ENCODE measurements at places on chromosomes 2 and 18.
A peak's percentile ranks its signal among the peaks of the same experiment; 100 is the strongest.

GRCh38 chr2:181253438-181253837, 203.7 kb upstream of the ITGA4 start:
- DNase-seq, result no peak

DNA sequence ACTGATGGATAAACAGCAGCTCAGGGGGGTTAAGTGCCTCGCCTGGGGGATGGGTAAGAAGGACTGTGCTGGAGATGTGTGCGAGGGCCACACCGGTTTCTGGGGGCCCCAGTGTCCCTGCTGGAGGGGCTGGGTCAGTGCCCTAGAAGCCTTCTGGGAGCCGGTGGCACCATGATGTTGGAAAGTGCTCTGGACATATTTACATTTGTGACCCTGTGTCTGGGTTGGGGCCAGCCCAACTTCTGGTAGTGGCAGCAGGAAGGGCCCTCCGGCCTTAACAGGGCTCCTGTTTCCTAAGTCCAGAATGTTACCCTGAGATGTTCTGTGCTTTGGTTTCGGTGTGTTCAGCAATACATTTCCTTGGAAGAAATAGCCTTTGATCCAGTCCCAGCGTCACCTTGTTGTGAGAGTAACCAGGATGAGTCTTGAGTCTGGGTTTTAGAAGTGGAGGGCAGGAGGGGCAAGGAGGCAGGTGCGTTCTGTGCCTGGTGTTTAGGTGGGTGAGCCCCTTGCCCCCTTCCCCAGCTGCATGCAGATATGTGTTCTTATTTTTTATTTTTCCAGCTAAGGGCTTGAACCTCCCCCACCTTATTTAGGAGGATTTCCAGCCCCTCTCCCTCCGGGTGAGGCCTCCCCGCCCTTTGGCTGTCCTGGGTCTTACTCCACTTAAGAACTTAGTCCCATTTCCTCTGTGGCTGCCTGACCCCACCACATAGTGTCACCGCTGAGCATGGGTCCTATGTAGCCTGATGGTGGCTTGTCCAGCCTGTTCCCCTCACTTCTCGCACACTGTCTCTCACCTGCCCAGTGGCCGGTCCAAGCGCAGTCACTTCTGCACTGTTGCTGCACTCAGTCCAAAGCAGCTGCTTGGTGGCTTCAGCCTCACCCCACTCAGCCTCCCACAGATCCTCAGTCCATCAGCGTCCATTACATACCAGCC, 132.7 kb upstream of the HS6ST1 start:
- DNase-seq, result no peak

- no peak for DNase-seq
Observed at GRCh38 chr2:67037655-67038054, 359.5 kb upstream of the ETAA1 start.

DNA sequence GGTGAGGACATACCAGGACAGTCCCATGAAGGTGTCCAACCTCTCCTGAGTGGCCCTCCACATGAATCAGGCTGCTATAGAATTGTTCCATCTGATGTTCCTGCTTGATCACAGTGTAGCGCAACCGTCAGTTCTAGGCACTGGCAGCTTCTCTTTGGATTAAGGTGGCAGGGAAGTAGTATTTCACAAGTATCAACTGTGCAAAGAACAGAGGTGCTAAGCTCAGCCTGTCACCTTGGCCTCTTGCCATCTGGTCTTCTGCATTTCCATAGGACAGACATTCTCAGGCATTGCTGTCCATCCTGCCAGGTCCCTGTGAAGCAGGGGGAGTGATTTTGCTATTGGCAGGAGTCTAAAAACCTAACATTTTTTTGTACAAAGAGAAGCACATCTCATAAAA, 182.2 kb upstream of the EPAS1 start:
- DNase-seq, result no peak

GRCh38 chr2:198191651-198192050, 387.3 kb downstream of the PLCL1 start:
- DNase-seq, result no peak

DNA sequence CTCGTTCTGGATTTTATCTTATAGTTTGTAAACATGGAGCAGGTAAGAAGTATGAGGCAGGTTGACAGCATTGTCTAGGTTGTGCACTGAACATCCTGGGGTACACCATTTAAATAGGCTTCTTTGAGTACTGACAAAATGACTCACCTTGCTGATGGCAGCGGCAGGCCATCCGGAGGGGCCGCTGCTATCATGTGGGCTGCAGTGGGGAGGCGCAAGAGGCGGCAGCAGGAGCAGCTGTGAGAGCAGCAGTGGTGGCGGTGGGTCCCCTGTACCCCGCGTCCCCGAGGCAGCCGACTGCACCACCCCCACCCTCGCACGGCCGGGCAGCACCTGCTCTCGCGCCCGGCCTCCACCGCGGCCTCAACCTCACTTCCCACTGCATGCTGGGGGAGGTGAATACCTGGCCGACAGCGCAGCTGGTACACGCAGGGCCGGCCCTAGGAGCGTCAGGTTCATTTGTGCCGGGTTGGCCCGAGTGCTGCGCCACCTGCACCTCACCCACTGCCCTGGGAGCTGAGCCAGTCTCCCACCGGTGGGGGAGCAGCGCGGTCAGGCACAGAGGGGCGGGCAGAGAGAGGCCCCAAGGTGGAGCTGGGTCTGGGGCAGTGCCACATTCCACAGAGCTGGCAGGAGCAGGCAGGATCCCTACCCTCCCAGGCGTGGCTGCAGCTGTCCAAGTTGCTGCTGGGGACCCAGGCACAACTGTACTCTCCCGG, 154.5 kb upstream of the RBMS1 start:
- DNase-seq, result peak; percentile 58

- no peak for DNase-seq
Observed at GRCh38 chr2:105118960-105119359, 81.1 kb downstream of the MRPS9 start.

DNA sequence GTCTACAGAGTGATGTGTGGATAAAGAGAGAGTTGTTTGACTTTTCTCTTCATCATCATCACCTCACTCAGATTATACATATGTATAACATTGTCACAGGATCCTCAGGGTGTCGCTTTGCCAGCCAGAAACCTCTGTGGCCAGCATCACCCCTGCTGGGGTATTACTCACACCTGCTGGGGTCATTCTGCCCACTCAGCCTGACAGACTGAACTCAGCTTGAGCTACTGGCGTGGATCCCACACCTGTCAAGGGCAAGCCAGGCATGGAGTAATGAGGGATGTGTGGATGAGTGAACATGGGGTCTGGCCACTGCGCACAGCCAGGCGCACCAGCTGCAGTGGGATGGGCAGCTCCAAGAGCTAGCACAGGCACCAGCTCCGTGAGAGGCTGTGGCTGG, 870.6 kb downstream of the CBLN2 start:
- DNase-seq, result no peak

GRCh38 chr18:9325716-9326115, 8.9 kb upstream of the TWSG1 start:
- no peak for DNase-seq

GRCh38 chr18:68121826-68122225, 593.1 kb downstream of the TMX3 start:
- no peak for DNase-seq

DNA sequence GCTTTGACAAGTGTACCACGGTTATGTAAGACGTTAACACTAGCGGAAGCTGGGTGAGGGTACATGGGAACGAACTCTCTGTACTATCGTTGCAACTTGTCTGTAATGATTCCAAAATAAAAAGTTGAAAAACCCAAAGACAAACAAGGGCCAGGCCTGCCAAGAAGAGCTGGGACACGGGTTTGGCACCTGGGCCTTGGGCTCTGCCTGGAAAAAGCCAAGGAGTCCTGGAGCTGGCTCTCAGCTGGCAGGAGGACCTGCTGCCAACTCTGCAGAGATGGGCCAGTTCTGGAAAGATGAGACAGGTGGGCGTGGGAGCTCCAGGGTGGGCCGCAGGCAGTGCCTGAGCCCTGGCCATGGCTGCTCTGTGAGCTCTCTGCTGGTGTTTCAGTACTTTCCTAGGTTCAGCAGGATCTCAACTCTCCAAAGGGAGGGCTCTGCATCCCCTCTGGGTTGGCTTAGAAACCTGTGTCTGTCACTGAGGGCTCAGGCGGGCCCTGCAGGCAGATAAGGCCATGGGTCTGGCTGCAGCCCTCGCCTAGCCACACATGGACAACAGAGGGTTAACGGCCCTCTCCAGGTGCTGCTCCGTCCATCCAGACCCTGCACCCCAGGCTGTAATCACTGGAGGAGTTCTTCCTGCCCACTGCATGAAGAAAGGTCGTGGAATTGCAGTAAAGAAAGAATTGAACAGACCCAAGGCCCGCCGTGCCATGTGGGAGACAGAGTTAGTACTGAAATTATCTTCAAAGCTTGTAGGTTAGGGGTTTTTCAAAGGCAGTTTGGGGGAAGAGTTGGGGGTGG, 89.9 kb downstream of the RHOB start:
- no peak for DNase-seq

DNA sequence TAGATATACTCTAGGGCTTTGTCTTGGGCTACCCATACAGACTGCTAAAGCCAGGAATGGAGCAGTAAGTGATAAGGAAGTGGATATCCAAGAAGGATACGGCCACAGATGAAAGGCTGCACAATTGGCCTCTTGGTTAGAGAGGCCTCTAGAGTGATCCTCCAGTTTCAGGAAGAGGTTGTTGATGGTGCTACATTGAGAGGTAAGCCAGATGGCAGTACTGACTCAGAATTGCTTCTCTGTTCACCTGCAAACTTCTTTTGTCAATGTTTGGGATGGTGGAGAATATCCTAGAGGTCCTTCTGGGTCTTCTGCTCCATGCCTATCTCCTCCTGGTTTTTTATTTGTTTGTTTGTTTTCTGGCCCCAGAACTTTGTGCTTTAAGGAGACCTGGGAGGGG, 226.8 kb upstream of the LRRTM1 start:
- DNase-seq, result no peak

Data from heart left ventricle (tissue), 16 donors.